ENCODE measurements at places on chromosomes 13 and 19. TPM values are rescaled to one million over a fixed set of nuclear protein-coding genes. Genes with fewer than 3 reads are reported as not detected.

The TNNT1 gene
- total RNA-seq: 0.32 TPM

The VSTM2B gene
- total RNA-seq: not detected

The LMTK3 gene
- 3.7 TPM for total RNA-seq

The IGFL2 gene
- total RNA-seq: not detected

The ZNF816 gene
- total RNA-seq: 14.5 TPM

The ZNF723 gene
- total RNA-seq: not detected

The PRODH2 gene
- total RNA-seq: not detected

The URAD gene
- not detected for total RNA-seq

The HSH2D gene
- total RNA-seq: 76.9 TPM

The ZNF486 gene
- 11.4 TPM for total RNA-seq

The MATK gene
- total RNA-seq: 18.3 TPM

The GIPC3 gene
- 0.71 TPM for total RNA-seq

The TINCR gene
- total RNA-seq: 0.58 TPM

The RNF225 gene
- total RNA-seq: 0.35 TPM

The C1QTNF9 gene
- not detected for total RNA-seq

The SIGLECL1 gene
- total RNA-seq: not detected
